ENCODE measurements at places on chromosomes 2 and 18.

DNA sequence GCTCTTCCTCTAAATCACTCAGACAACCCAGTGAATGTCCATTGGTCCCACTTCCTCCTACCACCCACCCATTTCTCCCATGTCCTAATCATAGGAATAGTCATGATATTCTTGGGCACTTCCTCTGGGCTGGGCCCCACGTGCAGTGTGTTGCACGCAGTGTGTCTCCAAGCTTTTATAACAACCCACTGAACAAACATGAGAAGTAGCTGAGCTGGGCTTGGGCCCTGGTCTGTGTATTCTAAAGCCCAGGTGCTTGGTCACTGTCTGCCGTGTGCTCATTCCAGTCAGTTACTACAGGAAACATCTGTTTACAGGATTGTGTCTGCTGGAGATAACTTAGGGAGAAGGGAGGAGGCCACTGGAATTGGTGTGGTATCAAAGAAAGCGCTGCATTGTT is 64.2 kb upstream of the THOC1 start:
- DNase-seq: no peak

DNA sequence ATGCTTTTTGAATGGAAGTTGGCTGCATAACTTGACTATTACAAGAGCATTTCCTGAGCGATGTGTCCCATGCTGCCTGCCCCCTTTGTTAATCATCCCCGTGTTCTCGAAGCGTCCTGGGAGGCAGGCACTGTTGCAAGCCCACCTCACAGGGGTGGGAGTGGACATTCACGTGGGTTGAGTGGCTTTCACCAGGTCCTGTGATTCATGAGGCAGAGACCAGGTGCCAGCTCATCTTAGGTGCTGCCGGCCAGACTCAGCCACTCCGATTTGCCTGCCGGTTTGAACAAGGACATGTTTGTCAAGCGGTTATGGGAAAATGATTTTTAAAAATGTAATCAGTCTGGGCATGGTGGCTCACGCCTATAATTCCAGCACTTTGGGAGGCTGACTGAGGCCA is 112.5 kb downstream of the ZNF532 start:
- DNase-seq: no peak

GRCh38 chr2:16653799-16654198 is 11.8 kb downstream of the CYRIA start:
- no peak for DNase-seq

- DNase-seq: no peak
Measured at GRCh38 chr2:9705196-9705595, 74.4 kb upstream of the YWHAQ start.

GRCh38 chr18:64042728-64043358 is 73.0 kb downstream of the SERPINB8 start:
- no peak for DNase-seq

GRCh38 chr2:219438453-219438852 is 3.8 kb downstream of the SPEG start:
- DNase-seq: no peak

GRCh38 chr18:57969824-57970223 is 74.2 kb upstream of the NEDD4L start:
- DNase-seq: no peak

DNA sequence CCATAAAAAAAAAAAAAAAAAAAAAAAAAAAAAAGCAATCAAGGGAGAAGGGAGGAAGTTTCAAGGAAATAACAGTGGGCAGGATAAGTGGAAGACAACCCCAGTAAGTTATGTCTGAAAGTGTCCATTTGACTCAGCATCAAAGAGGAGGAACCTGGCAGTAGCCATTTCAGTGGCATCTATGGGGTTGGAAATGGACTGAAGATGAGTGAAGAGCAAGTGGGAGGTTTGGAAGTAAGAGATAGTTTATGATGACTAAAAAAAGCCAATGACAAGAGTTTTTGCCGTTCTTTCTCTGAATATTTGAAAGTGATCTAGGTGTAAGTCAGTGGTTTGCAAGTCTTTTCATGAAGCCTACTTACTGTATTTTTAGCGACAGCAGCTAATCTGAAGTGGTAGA is 9.2 kb upstream of the SELENOI start:
- DNase-seq: no peak

GRCh38 chr18:72762515-72763122 is 105.2 kb downstream of the NETO1 start:
- DNase-seq: peak; percentile 65

- no peak for DNase-seq
Measured at GRCh38 chr2:65730186-65730585, 297.8 kb upstream of the SPRED2 start.

DNA sequence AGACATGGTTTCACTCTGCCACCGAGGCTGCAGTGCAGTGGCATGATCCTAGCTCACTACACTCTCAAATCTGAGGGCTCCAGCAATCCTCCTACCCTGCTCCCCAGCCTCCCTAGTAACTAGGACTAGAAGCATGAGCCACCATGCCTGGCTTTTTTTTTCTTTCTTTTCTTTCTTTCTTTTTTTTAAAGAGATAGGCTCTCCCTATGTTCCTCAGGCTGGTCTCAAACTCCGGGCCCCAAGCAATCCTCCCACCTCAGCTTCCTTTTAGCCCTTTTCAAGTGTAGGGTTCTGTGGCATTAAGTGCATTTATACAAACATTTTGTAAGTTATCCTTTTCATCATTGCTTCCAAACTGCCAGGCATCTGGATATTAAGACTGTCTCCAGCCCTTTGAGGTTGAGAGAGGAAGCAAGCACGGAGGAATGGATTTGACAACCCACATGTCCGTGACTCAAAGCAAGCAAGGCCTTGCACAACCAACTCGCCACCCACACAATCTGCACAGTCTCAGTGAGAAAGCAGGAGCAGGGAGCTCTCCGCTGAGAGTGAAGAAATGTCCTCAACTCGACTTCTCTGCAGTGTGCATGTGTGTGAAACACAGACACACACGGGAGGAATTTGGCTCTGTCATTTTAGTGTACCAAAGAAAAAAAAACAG is 65.6 kb downstream of the ATP8B1 start:
- peak; percentile 96 for DNase-seq

DNA sequence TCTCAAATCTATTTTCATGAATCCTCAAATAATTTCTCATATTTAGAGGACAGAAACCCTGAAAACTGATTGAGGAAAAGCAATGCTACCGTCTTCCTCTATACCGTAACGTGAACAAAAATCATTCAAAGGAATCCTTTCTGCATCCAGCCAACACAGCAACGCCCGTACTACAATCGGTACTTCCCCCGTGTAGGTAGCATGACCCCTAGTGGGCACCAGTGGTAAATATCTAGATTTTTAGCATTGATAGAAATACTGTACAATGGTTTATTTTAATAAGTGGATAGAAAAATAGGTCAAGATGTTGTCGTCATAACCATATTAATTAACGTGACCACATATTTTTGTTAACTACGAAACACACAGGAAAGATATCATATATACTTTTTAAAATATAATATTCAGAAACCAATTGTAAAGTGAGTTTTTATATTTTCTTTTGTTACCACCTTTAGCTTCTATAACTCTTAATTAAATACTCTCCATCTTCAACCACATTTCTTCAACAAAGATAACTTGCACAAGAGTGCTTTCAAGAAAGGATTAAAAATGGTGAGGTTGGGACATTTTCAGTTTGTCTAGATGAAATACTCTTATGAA is 194.1 kb downstream of the SS18 start:
- DNase-seq: peak; percentile 60

DNA sequence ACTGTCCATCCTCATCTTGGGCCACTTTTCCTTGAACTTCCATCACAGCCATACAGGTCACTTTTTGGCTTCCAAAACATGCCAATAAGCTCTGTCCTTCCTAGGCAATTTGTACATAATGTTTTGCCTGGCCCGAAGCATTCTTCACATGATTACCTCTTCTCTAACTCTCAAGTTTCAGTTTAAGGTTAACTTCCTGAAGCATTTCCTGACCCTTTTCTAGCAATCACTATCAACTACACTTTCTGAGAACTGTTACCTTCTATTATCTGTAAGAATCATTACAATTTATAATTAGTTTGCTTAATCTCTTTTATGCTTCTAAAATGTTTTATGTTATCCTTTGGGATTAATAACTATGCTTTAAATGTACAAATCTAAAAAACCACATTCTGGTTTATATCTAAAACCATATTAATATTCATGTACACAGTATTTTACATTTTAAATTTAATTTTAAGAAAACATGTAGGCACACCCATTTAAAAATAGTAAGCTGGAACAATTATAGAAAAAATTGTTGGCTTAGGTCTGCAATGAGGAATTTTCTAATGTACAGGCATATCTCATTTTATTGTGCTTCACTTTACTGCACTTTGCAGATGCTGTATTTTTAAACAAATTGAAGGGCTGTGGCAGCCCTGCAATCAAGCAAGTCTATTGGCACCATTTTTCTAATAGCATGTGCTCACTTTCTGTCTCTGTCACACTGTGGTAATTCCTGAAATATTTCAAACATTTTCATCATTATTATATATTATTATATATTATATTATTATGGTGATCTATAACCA is 76.4 kb downstream of the C2orf74 start:
- DNase-seq: no peak

DNA sequence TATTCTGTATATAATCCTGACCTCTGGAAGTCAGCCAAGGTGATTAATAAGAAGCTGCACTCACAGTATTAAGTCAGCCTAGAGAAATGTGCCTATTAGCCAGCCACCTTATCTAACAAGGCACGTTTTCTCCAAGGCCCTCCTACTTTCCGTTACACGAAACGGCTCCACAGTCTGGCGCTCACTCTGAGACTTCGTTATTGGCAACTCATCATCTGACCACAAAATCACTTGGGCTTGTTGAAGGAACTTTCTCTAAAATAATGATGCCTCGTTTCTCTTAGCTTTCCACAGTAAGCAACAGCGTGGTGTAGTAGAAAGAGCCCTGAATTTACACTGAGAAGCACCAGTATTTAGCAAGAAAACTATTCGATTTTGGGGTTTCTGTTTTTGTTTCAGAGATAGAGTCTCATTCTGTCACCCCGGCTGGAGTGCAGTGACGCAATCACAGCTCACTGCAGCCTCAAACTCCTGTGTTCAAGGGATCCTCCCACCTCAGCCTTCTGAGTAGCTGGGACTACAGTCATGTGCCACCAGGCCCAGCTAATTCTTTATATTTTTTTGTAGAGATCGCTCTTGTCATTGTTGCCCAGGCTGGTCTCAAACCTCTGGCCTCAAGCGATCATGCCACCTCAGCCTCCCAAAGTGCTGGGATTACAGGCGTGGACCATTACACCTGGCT is 53.6 kb upstream of the SLC14A1 start:
- peak; percentile 38 for DNase-seq

DNA sequence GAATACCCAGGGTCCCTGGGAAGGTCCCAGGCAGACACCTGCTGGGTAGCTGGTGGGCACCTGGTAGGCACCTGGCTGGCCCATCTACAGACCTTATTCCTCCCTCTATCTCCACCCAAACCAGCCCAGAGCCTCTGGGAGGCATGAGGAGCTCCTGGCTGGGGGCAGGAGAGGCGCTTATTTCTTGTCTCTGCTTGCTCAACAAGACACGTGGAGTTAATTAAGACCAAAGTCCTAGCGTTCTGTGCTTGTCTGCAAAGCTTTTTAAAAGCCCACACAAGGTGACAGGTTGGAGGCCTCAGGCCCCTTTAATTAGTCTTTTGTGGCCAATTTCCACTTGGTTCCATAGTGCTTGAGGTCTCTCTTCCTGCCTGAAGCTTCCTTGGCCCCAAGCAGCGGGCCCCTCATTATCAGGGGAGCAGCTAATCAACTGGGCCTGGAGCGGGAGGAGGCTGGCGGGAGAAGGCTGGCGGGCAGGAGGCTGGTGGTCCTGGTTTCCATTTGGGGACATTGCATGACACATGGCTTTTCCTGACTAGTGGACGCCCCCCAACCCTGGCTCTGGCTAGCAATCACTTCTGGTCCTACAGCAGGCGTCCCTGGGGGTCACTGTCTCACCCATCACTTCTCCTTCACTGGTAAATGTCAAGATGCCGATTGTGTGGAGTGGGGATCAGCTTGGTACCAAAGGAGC is 65.4 kb upstream of the HDAC4 start:
- peak; percentile 10 for DNase-seq

DNA sequence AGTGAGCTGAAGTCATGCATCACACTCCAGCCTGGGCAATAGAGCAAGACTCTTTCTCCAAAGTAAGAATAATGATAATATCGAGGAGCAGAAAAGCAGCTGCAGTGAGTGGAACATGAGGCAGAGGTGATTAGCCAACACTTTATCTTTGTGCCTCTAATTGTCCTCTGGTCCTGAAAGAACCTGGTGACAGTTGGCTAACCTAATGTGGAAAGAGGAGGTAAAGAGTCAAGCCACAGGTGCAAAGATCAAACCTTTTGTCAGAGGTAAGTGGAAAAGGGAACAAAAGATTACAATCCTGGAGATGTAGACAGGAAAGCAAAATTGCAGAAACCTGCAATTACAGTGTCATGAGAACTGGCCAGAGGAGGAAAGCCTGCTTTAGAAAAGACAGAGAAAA is 53.5 kb upstream of the LCLAT1 start:
- DNase-seq: no peak

DNA sequence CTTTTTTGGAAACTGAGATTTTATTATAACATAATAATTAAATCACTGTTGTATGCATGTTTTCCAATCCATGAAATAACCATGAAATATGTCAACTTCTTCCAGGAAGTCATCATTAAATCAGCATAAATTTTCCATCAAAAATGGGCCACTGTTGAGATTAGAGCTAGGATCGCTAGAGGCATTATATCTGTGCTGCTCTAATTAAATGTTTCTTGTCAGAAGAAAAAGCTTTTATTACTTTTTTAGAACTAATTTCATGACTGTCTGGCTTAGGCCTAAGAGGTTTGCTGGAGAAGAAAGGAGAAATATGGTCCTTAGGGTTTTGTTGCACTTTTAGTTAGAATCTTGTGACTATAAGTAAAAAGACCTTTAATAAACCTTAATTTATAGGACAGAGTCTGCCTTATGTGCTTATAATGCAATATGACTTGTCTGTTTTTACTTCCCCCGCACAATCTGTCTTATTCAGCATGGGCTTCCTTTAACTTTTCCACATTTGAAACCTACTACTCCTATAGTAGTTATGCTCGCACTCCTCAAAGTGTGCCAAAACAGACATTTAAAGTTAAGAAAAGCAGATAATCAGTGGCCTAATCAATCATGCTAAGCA is 363.4 kb upstream of the GCFC2 start:
- DNase-seq: no peak

DNA sequence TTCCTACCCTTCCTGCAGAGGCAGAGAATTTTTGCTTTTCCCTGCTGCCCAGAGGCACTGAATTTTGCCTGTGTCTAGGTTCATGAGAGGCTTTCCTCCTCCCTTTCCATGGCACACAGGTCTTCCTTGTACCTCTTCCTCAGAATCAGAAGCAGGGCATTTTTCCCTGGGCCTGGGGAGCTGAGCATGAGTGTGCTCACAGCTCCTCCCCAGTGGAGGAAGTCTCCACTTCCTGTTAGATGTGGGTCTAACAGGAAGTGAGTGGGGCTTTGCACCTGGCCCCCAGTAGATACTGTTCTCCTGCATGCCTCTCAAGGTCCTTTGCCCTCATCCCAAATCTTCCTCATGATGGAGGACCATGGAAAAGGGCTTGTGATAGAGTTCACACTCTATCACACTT is 297.2 kb upstream of the FIGN start:
- DNase-seq: no peak

GRCh38 chr2:105149272-105149671 is 92.3 kb upstream of the GPR45 start:
- no peak for DNase-seq

GRCh38 chr2:128374711-128375413 is 56.2 kb upstream of the HS6ST1 start:
- peak; percentile 72 for DNase-seq

All from fibroblast of upper back skin (primary cell).